GM23248 (cell line): ENCODE measurements at places on chromosomes 7 and 10. TPM values are rescaled to one million over a fixed set of nuclear protein-coding genes. Genes with fewer than 3 reads are reported as not detected.

GRCh38 chr10:117718986-117719920 lies 176.7 kb downstream of the EMX2 start:
- DNase-seq, result no peak

GRCh38 chr10:11095374-11095801 lies 77.7 kb downstream of the CELF2 start:
- no peak for DNase-seq

NXPH1 gene
- total RNA-seq, result not detected in 2 replicates

- peak; percentile 84 for DNase-seq
Measured at GRCh38 chr10:62805231-62806099, 945 bp downstream of the ADO start.

DNA sequence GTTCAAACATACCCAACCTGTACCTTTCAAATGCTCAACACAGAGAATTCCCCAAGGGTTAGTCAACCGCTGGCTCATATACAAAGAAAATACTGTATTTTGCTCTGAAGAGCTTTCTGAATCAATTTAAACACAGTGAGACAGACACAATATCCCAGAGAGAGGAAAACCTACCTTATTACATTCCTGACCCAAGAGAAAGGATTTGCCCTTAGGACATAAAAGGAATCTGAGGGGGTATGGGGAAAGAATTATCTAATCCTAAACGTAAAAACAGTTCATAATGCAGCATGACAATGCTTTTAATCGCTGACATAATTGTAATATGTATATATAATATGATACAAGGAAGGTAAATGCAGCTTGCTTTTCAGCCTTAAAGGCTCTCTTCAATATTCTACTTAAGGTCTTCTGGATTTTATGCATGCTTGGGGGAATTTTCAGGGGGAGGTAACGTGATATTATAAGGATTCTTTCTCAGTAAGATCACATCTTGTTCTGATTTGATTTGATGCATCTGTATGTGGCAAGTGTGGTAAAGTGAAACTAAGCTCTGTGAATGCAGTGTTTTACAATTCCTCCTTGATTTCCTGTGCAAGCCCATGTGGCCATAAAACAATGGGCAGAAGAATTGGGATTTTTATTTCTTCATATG lies 240.5 kb downstream of the GLI3 start:
- peak; percentile 60 for DNase-seq

DNA sequence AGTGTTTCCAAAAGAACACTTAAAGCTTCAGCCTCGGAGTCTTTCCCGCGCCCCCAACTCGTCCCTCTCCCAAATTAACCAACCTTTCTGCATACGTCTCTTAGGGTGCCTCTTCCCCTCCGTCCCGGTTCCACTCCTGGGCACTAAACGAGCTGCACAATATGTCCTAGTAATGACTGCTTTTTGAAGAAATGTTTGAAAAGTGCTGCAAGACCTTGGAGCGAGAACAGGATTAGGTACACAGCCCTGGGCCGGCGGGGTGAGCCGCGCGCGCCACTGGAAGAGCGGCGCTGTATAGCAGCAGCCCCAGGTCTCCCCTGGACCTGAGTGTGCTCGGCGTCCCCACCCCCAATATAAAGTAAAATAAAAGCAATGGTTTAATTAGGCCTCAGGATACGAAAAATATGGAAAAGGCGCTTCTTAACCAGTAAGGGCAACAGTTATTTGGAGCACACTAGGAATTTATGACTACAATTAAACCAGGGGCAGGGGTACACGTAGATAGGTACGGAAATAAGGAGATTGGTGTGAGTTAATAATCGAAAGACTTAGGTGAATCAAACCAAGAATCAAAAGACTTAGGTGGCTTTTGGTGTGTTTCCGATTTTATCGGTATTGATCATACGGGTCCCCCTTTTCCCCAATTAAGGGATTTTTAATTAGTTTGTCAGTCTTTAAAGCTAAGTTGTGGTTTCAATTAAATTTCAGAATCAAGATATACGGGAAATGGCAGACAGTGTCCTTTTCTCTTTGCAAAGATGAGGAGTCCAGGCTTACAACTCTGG lies 1.9 kb downstream of the TET1 start:
- peak; percentile 54 for DNase-seq

GRCh38 chr10:49310460-49310859 lies 11.5 kb downstream of the C10orf71 start:
- DNase-seq, result peak; percentile 47

GRCh38 chr10:47322300-47323061 lies at the start of gene GDF2:
Gene GDF2, plus strand, starts transcription at chr10:47322454. Its CDS starts 215 bp downstream, at chr10:47322669.
- DNase-seq, result no peak

GRCh38 chr10:75103881-75104686 lies 7.4 kb upstream of the SAMD8 start:
- no peak for DNase-seq

- DNase-seq, result no peak
Measured at GRCh38 chr10:15841696-15842095, 18.6 kb downstream of the MINDY3 start.

CHAT gene
- total RNA-seq, result not detected in 2 replicates

SFRP4 gene
- total RNA-seq, result 0.13 and 0.32 TPM in 2 replicates

DNA sequence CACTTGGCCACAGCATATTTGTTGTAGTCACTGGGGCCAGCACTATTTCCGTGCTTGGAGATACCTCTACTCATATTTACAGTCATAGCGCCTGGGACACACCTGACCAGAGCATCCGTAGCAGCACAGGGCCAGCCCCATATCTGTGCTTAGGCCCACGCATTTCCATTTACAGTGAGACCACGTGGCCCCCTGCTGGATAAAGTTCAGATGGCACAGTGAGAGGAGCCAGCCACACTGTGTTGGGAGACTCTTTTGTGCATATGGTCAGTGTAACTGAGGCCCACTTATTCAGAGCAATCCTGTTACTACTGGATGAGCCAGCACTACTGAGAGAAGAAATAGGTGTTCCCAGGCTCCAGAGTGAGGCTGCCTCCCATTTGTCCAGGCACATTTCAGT lies 455.3 kb downstream of the REEP3 start:
- DNase-seq, result peak; percentile 63

GPR37 gene
- total RNA-seq, result not detected in 2 replicates

GRCh38 chr7:137771679-137772078 lies 75.1 kb downstream of the DGKI start:
- DNase-seq, result peak; percentile 97

CASP2 gene
- total RNA-seq, result 9.2 and 12.9 TPM in 2 replicates

- peak; percentile 96 for DNase-seq
Measured at GRCh38 chr10:6401558-6402348, 178.3 kb downstream of the PRKCQ start.

LDB1 gene
- 28.1 and 30.5 TPM in 2 replicates for total RNA-seq

DNA sequence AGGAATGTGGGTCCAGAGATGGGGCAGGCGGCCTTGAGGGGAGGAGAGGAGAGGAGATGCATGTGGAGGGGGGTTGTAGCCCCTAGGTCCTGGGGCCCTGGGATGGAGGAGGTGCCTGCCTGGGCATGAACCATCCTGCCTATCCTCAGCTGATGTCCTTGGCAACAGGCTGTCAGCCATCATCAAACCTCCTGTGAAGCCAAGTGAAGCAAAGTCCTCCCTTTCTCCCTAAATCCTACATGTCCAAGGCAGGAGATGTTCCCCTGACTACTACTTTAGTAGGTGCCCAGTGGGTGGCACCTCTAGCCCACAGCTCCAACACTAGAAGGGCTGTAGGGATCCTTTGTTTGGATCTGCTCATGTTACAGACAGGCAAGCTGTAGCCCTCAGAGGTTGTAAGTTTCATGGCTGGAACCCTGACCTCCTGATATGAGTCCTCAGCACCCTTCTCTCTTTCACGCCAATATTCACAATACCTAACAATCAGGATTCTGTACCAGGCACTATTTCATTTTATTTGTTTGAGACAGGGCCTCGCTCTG lies 66.6 kb upstream of the SYPL1 start:
- DNase-seq, result peak; percentile 62

GRCh38 chr7:87543623-87544022 lies 57.1 kb downstream of the ABCB1 start:
- peak; percentile 10 for DNase-seq

DNA sequence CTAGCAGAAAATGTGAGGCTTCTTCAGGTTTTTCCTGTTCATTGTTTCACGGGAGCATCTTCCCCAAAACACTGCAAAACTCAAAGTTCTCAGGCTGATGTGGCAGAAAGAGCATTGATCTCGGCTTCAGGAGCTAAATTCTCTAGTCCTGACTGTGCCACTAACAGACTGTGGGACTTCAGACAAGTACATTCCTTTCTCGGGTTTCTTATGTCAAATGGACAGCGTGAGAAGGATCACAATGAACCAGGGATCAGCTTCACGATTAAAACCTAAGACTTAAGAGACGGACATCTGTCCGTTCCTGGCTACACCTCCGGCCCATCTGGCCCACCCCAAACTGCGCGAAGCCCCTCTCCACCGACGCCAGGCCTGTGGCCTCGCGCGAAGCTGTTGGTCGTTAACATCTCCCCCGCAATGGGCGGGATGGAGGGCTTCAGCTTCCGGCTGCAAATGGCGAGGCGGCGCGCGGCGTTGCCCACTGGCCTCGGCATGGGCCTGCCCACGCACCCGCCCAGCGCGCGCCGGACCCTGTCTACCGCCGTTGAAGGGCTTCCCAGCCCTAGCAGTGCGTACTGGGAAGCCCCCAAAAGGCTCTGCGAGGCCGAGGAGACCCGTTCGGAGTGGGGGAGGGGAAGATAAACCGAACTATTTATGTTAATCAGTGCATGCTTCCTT lies 549 bp upstream of the DDX50 start:
- DNase-seq, result peak; percentile 88

CPVL gene
- not detected in 2 replicates for total RNA-seq

TCAF2 gene
- 3.4 and 5.9 TPM in 2 replicates for total RNA-seq

DNA sequence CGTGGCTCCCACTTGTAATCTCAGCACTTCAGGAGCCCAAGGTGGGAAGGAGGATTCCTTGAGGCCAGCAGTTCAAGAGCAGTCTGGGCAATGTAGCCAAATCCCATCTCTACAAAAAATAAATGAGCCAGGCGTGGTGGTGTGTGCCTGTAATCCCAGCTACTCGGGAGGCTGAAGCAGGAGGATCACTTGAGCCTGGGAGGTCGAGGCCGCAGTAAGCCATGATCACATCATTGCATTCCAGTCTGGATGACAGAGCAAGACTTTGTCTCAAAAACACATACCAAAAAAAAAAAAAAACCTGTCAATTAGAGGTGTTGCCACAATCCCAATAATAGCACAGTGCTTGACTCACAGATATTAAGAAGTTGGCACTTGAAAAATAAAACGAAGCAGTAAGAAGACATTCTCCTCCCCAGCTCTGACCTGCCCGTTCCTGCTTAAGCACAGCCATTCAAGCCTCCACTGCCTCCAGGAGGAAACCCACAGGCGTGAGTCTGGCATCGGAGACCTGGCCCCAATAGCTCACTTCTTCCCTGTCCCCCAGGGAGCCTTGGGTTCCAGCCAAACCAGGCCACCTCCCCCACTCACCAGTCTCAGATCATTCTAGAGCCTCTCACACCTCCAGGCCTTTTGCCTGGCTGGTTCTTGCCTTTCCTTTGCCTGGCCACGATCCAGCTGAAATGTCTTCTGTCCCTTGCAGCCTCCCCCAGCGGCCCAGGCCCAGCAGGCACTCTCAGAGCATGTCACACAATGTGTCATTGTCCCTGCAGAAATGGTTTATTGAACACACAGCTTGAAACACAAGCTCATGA lies 45.3 kb upstream of the GTF2I start:
- peak; percentile 29 for DNase-seq

- DNase-seq, result no peak
Measured at GRCh38 chr7:141686670-141687069, 15.3 kb downstream of the DENND11 start.

STRIP2 gene
- total RNA-seq, result 2.2 and 2.5 TPM in 2 replicates

FAM170B gene
- not detected in 2 replicates for total RNA-seq
